ENCODE measurements at places on chromosomes 3 and 15.

- H3K27ac ChIP-seq: no peak overlapping the region
- peaks cover 11% of the 10 kb centered on the region for H3K27me3 ChIP-seq
- DNase-seq: no peak
- H3K4me3 ChIP-seq: no peak overlapping the region
These were observed 73.8 kb upstream of the HEG1 start for GRCh38 chr3:125129512-125129997.

DNA sequence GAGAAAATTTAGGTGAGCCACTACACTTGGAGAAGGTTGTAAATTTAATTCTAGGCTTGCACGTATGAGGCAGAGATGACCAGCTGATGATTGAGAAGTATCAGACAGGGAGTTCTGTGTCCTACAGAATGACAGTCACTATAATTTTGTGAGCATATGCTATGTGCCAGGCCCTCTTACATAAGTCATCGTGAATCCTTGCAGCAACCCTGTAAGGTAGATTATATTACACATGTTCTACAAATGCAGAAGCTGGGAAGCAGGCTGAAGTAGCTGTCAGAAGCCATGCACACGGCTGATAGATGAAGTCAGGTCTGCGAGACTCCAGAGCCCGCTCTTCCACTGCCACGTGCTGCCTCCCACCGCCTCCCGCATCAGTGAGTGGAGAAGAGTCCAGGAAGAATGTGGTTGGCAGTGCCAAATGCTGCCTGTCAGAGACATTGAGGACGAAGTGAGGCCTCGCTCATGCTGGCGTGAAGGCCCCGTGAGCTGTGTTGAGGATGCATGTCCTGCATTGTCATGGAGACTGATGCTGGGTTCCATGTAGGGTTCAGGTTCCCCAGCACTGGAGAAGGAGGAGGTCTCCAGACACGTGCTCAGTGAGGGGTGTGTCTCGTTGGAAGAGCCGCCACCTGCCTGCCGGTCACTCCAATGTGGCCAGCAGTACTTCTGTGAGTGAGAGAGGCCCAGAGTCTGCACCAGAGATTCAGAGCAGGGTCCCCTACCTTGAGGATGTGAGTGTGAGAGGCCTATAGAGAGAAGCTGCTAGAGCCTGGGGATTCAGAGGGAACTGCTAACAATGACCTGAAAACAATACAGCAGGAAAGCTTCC is 123.3 kb upstream of the PLXNA1 start:
- H3K36me3 ChIP-seq: no peaks in the 10 kb centered on the region
- no peaks in the 10 kb centered on the region for H3K27me3 ChIP-seq
- no peak for DNase-seq
- H3K27ac ChIP-seq: no peak overlapping the region

- H3K36me3 ChIP-seq: no peaks in the 10 kb centered on the region
- H3K4me3 ChIP-seq: no peak overlapping the region
- no peaks in the 10 kb centered on the region for H3K27me3 ChIP-seq
These were observed 43.5 kb downstream of the ADAMTS17 start for GRCh38 chr15:100298257-100298656.

- no peak overlapping the region for H3K4me3 ChIP-seq
- no peaks in the 10 kb centered on the region for H3K27me3 ChIP-seq
- no peak overlapping the region for H3K27ac ChIP-seq
- no peak for DNase-seq
- no peaks in the 10 kb centered on the region for H3K36me3 ChIP-seq
These were observed 572.1 kb upstream of the ADAMTS9 start for GRCh38 chr3:65259946-65260345.

- H3K27ac ChIP-seq: no peak overlapping the region
- no peaks in the 10 kb centered on the region for H3K36me3 ChIP-seq
- no peaks in the 10 kb centered on the region for H3K4me1 ChIP-seq
- no peak for DNase-seq
- no peak overlapping the region for H3K4me3 ChIP-seq
- H3K27me3 ChIP-seq: peaks cover 16% of the 10 kb centered on the region
These were observed 291.4 kb upstream of the ATP11B start for GRCh38 chr3:182501856-182502255.

DNA sequence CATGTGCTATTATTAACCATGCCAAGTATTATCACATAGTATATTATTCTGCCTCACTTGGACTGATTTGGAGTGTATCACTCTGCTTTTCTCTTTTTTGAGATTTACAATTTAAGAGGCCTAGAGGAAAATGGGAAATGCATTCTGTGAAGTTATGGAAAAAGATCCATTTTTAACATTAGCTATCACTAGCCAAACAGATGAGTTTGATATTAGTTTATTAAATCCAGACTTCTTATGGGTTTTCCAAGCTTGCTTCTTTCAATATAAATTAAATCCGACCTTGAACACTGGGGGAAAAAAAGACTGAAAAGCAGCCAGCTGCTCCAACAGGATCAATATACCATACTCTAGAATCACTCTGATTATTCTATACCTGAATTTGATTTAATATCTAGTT is 30.1 kb upstream of the PLOD2 start:
- no peaks in the 10 kb centered on the region for H3K27me3 ChIP-seq
- DNase-seq: no peak
- H3K4me3 ChIP-seq: no peak overlapping the region
- no peaks in the 10 kb centered on the region for H3K36me3 ChIP-seq
- no peak overlapping the region for H3K27ac ChIP-seq

DNA sequence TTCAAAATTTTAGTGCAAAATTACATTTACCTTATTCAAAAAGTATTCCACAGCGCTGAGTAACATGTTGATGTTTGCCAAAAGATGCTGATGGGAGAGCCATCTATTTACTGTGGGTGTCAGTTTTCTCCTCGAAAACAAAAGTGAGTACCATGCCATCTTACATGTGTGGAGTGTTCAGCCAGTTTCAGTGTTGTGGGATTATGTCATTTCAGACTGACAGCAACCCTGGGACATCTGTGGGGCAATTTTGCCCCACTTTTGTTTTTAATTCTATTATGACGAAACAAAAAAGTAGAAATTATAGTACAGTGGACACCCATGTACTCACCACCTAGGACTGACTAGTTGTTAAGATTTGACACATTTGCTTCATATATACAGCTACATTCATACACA is 19.6 kb downstream of the SLCO3A1 start:
- no peaks in the 10 kb centered on the region for H3K36me3 ChIP-seq
- no peak for DNase-seq
- no peaks in the 10 kb centered on the region for H3K4me1 ChIP-seq
- no peak overlapping the region for H3K4me3 ChIP-seq
- H3K27ac ChIP-seq: no peak overlapping the region
- H3K27me3 ChIP-seq: no peaks in the 10 kb centered on the region

GRCh38 chr3:128804017-128804810 is 75.2 kb upstream of the ACAD9 start:
- peaks cover 22% of the 10 kb centered on the region for H3K4me1 ChIP-seq
- H3K27ac ChIP-seq: peak overlapping the region; percentile 51
- H3K27me3 ChIP-seq: no peaks in the 10 kb centered on the region
- DNase-seq: peak; percentile 24
- H3K36me3 ChIP-seq: peaks cover 65% of the 10 kb centered on the region

DNA sequence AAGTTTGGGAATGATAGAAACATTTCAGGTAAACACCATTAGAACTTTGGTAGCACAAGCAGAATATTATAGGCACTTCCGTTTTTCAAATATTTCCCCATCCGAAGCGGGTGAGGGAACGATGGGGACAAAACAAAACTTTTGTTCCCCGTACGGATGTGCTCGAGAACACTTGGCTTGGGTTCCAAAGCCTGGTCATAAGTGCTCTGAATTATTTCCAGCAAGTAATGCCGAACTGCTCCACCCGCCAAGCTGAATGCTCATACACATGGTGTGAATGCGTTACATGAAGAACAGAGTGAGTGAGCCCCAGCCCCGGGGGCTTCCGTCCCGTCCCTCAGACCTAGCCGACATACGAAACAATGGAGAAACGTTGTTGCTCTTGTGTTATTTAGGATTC is 438.2 kb upstream of the ARRDC4 start:
- no peaks in the 10 kb centered on the region for H3K27me3 ChIP-seq
- no peaks in the 10 kb centered on the region for H3K4me1 ChIP-seq
- H3K36me3 ChIP-seq: no peaks in the 10 kb centered on the region
- no peak overlapping the region for H3K4me3 ChIP-seq
- no peak for DNase-seq

GRCh38 chr3:47152578-47152977 is 11.3 kb downstream of the SETD2 start:
- H3K4me3 ChIP-seq: no peak overlapping the region
- H3K36me3 ChIP-seq: no peaks in the 10 kb centered on the region
- peaks cover 22% of the 10 kb centered on the region for H3K4me1 ChIP-seq
- H3K27me3 ChIP-seq: no peaks in the 10 kb centered on the region
- peak overlapping the region; percentile 19 for H3K27ac ChIP-seq
- DNase-seq: no peak

DNA sequence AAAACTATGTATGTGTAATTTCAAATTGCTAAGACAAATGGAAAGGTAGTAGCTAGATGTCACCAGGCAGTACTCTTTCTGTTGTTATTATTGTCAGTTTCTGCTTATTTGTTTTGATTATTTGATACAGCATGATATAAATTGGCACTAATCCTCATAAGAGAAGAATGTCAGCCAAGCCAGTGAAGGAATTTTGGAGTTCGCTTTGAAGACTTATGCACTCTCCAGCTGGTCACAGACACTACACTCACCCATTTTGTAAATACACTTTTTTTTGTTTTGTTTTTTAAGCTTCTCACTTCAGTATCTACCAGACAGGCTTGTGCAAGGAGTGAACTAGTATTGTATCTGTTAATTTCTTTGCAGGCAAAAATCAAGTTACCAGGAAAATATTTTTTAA is 180.2 kb upstream of the TTC14 start:
- no peak overlapping the region for H3K27ac ChIP-seq
- no peaks in the 10 kb centered on the region for H3K36me3 ChIP-seq
- no peak overlapping the region for H3K4me3 ChIP-seq
- no peaks in the 10 kb centered on the region for H3K27me3 ChIP-seq
- H3K4me1 ChIP-seq: no peaks in the 10 kb centered on the region

- no peak overlapping the region for H3K4me3 ChIP-seq
- H3K27ac ChIP-seq: no peak overlapping the region
- DNase-seq: no peak
- no peaks in the 10 kb centered on the region for H3K27me3 ChIP-seq
- H3K4me1 ChIP-seq: no peaks in the 10 kb centered on the region
These were observed 151.2 kb downstream of the EBLN2 start for GRCh38 chr3:73212683-73213082.

- H3K27me3 ChIP-seq: no peaks in the 10 kb centered on the region
- no peak overlapping the region for H3K27ac ChIP-seq
- H3K36me3 ChIP-seq: no peaks in the 10 kb centered on the region
These were observed 52.4 kb upstream of the MRPS22 start for GRCh38 chr3:139291276-139292051.

GRCh38 chr3:125431391-125431790 is 56.3 kb upstream of the ZNF148 start:
- H3K4me3 ChIP-seq: no peak overlapping the region
- H3K4me1 ChIP-seq: peaks cover 29% of the 10 kb centered on the region
- DNase-seq: no peak
- H3K36me3 ChIP-seq: no peaks in the 10 kb centered on the region
- no peaks in the 10 kb centered on the region for H3K27me3 ChIP-seq

- H3K4me3 ChIP-seq: no peak overlapping the region
- H3K36me3 ChIP-seq: no peaks in the 10 kb centered on the region
- no peak for DNase-seq
- no peaks in the 10 kb centered on the region for H3K4me1 ChIP-seq
- H3K27ac ChIP-seq: no peak overlapping the region
These were observed 47.5 kb downstream of the MYH15 start for GRCh38 chr3:108462899-108463298.

GRCh38 chr15:90270502-90271150 is 5.2 kb downstream of the NGRN start:
- no peak overlapping the region for H3K4me3 ChIP-seq
- DNase-seq: no peak
- peaks cover 11% of the 10 kb centered on the region for H3K4me1 ChIP-seq
- peaks cover 61% of the 10 kb centered on the region for H3K36me3 ChIP-seq
- H3K27ac ChIP-seq: no peak overlapping the region
- H3K27me3 ChIP-seq: no peaks in the 10 kb centered on the region

GRCh38 chr3:1513662-1514061 is 420.8 kb downstream of the CNTN6 start:
- H3K27ac ChIP-seq: no peak overlapping the region
- H3K27me3 ChIP-seq: no peaks in the 10 kb centered on the region
- H3K4me1 ChIP-seq: no peaks in the 10 kb centered on the region
- no peaks in the 10 kb centered on the region for H3K36me3 ChIP-seq

GRCh38 chr3:11850003-11850402 is 3.3 kb upstream of the TAMM41 start:
- H3K36me3 ChIP-seq: peaks cover 3% of the 10 kb centered on the region
- H3K27me3 ChIP-seq: no peaks in the 10 kb centered on the region
- peaks cover 10% of the 10 kb centered on the region for H3K4me1 ChIP-seq
- H3K4me3 ChIP-seq: no peak overlapping the region

Data from K562 (cell line).